ENCODE measurements at places on chromosomes 3 and 15. TPM values are rescaled to one million over a fixed set of nuclear protein-coding genes. Genes with fewer than 3 reads are reported as not detected.

DNA sequence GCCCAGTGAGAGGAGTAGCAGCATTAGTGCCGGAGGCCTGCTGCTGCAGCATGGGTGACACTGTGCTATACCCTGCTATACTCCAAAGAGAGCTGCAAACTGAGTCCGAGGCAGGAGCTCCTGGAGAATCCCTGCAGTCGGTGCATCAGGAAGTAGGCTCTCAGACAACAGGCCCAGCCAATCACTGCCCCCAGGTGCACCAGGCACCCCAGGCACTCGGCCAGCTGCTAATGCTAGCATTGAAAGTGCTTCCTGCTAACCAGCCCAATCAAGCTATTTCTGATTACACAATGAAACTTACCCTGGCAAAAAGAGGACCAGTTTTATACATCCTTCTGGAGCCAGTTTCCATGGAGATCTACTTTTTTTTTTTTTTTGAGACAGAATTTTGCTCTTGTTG is 45.6 kb upstream of the IREB2 start:
- DNase-seq = no peak
- no peaks in the 10 kb centered on the region for H3K27me3 ChIP-seq
- H3K4me3 ChIP-seq = no peak overlapping the region
- H3K27ac ChIP-seq = no peak overlapping the region
- H3K36me3 ChIP-seq = no peaks in the 10 kb centered on the region
- H3K4me1 ChIP-seq = peaks cover 8% of the 10 kb centered on the region

GOLGA8J gene
- polyA plus RNA-seq = not detected

DNA sequence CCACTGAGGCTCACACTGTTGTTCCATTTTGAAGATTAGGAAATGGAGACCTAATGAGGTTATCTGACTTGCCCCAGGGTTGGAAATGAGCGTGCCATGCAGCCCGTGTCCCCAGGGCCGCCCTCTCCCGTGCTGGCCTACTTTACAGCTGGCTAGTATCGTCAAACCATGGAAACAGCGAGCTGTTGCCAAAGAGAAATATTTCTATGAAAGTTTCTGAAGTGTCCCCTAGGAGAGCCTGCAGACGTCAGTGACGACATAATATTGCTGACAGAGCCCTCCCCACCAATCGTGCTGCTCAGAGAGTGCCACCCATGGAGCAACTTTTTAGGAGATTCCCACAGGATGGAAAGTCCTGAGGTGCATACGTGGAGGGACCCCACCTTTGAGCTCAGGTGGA is 11.2 kb upstream of the FAM174B start:
- peak overlapping the region; percentile 44 for H3K27ac ChIP-seq
- no peaks in the 10 kb centered on the region for H3K4me1 ChIP-seq
- DNase-seq = peak; percentile 19
- H3K27me3 ChIP-seq = no peaks in the 10 kb centered on the region

INKA1 gene
- 15.2 TPM for polyA plus RNA-seq

DNA sequence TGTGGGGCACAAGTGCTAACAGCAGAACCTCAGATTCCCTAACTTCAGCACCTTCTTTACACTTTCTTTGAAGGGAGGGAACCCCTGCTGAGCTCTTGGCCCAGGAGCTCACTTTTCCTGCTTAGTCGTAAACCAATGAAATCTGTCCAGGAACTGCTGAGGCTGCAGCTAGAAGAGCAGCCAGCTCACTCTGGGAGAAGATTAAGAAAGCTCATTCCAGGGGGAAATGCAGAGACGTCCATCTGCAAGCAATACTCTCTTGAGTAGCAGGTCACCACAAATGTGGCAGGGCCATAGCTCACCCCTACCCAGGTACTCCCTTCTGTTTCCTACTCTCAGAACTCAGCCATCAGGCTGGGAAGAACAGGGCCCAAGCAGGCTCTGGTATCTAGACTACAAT is 103.3 kb downstream of the WDR76 start:
- no peaks in the 10 kb centered on the region for H3K36me3 ChIP-seq
- no peaks in the 10 kb centered on the region for H3K27me3 ChIP-seq
- DNase-seq = no peak
- H3K27ac ChIP-seq = no peak overlapping the region
- no peaks in the 10 kb centered on the region for H3K4me1 ChIP-seq

DNA sequence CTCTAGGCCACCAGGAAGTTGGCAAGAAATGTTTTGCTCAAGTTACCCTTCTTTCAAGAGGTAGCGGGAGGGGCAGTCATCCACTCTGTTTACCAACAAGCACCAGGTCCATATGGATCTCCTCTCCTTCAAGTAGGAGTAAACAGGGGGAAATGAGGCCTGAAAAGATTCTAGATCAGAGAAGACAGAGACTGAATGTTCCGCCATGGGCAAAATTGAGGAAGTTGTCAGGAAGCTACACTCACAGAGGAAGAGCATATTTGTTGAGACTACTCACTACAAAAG is 81.6 kb downstream of the KLF15 start:
- no peaks in the 10 kb centered on the region for H3K27me3 ChIP-seq
- no peak overlapping the region for H3K27ac ChIP-seq
- peaks cover 3% of the 10 kb centered on the region for H3K4me1 ChIP-seq
- no peaks in the 10 kb centered on the region for H3K36me3 ChIP-seq

SPTSSB gene
- 0.13 TPM for polyA plus RNA-seq

GRCh38 chr3:61928776-61929314 is 367.5 kb downstream of the PTPRG start:
- no peak overlapping the region for H3K27ac ChIP-seq
- no peaks in the 10 kb centered on the region for H3K36me3 ChIP-seq
- H3K4me3 ChIP-seq = no peak overlapping the region
- no peak for DNase-seq

- H3K4me3 ChIP-seq = no peak overlapping the region
- DNase-seq = no peak
- H3K27ac ChIP-seq = no peak overlapping the region
- H3K36me3 ChIP-seq = no peaks in the 10 kb centered on the region
- no peaks in the 10 kb centered on the region for H3K27me3 ChIP-seq
These were observed 133.4 kb upstream of the WNT5A start for GRCh38 chr3:55620351-55621025.

GRCh38 chr3:155745795-155746550 is 1.1 kb upstream of the PLCH1 start:
- H3K27me3 ChIP-seq = peaks cover 13% of the 10 kb centered on the region
- no peak overlapping the region for H3K4me3 ChIP-seq
- H3K36me3 ChIP-seq = no peaks in the 10 kb centered on the region
- DNase-seq = peak; percentile 25

PLA2G4D gene
- 0.16 TPM for polyA plus RNA-seq

NANOGP8 gene
- polyA plus RNA-seq = not detected

DNA sequence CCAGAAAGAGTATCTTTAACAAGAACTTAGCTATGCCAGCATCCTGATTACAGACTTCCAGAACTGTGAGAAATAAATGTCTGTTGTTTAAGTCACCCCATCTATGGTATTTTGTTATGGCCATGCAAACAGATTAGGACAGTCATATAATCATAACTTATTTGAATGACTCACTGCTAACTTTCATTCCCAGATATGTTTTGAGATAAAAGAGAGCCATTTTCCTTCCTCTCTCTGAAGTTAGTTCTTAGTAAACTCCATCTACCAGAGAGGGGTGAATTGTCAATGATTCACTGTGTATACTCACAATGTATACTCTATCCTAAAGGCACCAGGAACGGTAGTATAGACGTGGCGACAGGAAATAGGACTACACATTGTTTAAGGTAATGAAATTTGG is 179.4 kb upstream of the DPH6 start:
- H3K36me3 ChIP-seq = no peaks in the 10 kb centered on the region
- no peaks in the 10 kb centered on the region for H3K27me3 ChIP-seq
- no peak for DNase-seq
- no peak overlapping the region for H3K27ac ChIP-seq

ZNF620 gene
- polyA plus RNA-seq = 1.3 TPM

ZDHHC19 gene
- polyA plus RNA-seq = 5.9 TPM

GRCh38 chr3:58897646-58898045 is 152.2 kb downstream of the CFAP20DC start:
- peaks cover 9% of the 10 kb centered on the region for H3K4me1 ChIP-seq
- no peak overlapping the region for H3K4me3 ChIP-seq
- no peak overlapping the region for H3K27ac ChIP-seq
- no peaks in the 10 kb centered on the region for H3K27me3 ChIP-seq
- H3K36me3 ChIP-seq = no peaks in the 10 kb centered on the region

DNA sequence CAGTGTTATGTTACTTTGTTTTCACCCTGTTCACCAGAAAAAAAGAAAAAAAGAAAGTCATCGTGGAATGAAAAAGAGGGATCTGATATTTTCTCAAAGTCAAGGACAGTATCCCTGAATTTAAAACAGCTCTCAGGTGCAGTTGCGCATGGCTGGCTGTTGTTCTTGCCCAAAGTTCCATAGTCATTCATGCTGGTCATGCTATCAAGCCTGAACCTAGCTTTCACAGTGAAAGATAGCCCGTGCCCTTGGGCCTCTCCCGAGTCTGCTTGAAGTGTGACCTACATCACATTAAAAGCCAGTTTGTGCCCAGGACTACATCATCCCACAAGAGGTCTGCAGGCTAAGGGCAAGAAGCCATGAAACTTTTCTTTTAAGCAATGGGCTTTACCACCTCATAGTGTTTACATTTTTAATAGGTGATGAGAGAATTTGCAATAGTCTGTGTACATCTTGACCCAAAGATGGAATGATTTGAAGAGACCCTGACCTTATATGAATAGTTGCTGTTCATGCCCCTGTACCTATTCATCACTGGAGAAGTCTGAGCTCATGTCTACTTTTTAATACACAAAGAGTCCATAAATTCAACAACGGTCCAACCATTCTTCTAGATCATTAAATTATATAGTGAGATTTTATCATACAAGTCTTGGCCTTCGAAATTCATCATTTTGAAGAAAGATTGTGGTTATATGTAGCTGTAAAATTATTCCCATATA is 522.5 kb upstream of the MCTP2 start:
- H3K36me3 ChIP-seq = no peaks in the 10 kb centered on the region
- H3K27me3 ChIP-seq = no peaks in the 10 kb centered on the region
- DNase-seq = no peak
- H3K27ac ChIP-seq = no peak overlapping the region
- no peak overlapping the region for H3K4me3 ChIP-seq

- no peak overlapping the region for H3K4me3 ChIP-seq
- H3K27me3 ChIP-seq = no peaks in the 10 kb centered on the region
- no peaks in the 10 kb centered on the region for H3K36me3 ChIP-seq
- no peaks in the 10 kb centered on the region for H3K4me1 ChIP-seq
- peak; percentile 94 for DNase-seq
- no peak overlapping the region for H3K27ac ChIP-seq
These were observed 17.3 kb upstream of the HRH1 start for GRCh38 chr3:11136830-11137626.

DNA sequence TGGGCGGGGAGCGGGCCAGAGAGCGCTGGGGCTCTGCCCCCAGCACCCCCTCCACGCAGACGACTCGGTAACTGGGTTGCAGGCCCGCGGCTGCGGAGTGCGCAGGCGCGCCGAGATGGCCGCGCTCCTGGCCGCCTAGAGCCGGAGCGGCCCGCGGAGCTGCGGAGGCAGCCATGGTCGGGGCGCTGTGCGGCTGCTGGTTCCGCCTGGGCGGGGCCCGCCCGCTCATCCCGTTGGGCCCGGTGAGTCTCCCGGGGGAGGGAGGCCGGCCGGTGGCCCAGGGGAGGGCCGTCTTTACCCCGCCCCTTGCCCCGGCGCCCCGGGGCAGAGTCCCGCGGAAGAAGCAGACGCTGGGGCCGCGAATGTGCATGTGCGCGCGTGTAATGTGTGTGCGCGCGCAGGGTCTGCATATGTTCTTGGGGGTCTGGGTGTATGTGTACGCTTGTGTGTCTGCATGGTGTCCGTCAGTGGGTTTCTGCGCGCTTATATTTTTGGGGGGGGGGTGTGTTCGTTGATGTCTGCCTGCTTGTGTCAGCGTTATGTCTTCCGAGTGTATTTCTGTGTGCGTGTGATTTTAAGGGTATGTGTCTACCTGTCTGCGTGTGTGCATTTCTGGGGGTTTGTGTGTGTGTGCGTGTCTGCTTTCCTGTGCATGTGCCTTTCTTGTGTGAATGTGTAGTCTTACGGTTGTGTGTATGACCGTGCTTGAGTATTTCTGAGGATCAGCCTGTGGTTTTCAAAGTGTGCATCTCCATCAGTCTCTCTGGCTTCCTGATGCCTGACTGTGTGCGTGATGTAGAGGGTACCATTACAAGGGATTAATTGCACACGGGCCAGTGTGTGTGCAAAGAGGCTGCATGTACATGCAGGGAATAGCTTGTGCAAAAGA is at the start of gene ABHD14A:
Gene ABHD14A, plus strand, starts transcription at position 102 of the 889 bp plus-strand sequence. Its CDS starts 72 bp downstream, at position 174.
- peak within 1 kb of the TSS; percentile 49 for H3K4me3 ChIP-seq
- H3K27ac ChIP-seq = peak within 1 kb of the TSS; percentile 99
- no peaks in the 10 kb centered on the region for H3K27me3 ChIP-seq
- peak; percentile 77 for DNase-seq
- no peaks in the 10 kb centered on the region for H3K36me3 ChIP-seq

GRCh38 chr3:172449466-172450149 is 1.4 kb upstream of the GHSR start:
- no peak overlapping the region for H3K27ac ChIP-seq
- no peaks in the 10 kb centered on the region for H3K36me3 ChIP-seq
- H3K27me3 ChIP-seq = peaks cover 57% of the 10 kb centered on the region
- no peak overlapping the region for H3K4me3 ChIP-seq

DNA sequence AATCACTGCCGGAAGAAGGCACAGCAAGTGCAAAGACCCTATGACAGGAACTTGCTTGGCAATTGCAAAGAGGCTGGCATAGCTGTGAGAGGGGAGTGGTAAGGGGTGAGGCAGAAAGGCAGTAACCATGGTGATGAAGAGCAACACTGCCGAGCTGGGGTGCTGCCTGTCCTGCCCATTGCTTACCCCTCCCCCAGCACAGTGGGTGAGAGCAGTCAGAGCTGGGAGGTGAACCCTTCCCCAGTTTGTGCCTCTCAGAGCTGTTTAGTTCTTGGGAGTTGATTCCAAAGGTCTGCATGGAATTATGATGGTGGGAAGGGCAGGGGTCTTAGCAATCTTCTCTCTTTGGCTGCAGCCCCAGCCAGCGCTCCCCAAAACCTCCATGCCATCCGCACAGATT is 8.8 kb downstream of the TYRO3 start:
- H3K4me1 ChIP-seq = peaks cover 7% of the 10 kb centered on the region
- DNase-seq = no peak
- no peak overlapping the region for H3K27ac ChIP-seq
- no peaks in the 10 kb centered on the region for H3K27me3 ChIP-seq
- no peak overlapping the region for H3K4me3 ChIP-seq

- peaks cover 10% of the 10 kb centered on the region for H3K4me1 ChIP-seq
- H3K27me3 ChIP-seq = no peaks in the 10 kb centered on the region
- peak; percentile 87 for DNase-seq
- no peak overlapping the region for H3K4me3 ChIP-seq
- H3K27ac ChIP-seq = no peak overlapping the region
These were observed 172.0 kb downstream of the STT3B start for GRCh38 chr3:31704591-31705179.

CPNE9 gene
- polyA plus RNA-seq = 4.0 TPM

All from adrenal gland (tissue), 19 donors.